ENCODE measurements at places on chromosomes 13 and 19. TPM values are rescaled to one million over a fixed set of nuclear protein-coding genes. Genes with fewer than 3 reads are reported as not detected.

Gene TEX29
- total RNA-seq: 2.1 TPM

Gene PSG11
- not detected for total RNA-seq

Gene ELL
- 20.2 TPM for total RNA-seq

Gene LCP1
- total RNA-seq: 32.1 TPM

Gene C19orf73
- total RNA-seq: 1.8 TPM

Gene CA11
- 15.1 TPM for total RNA-seq

Gene PABPC3
- 0.16 TPM for total RNA-seq

Gene TGDS
- 12.0 TPM for total RNA-seq

Gene ODAD3
- total RNA-seq: not detected

Gene PPP2R1A
- total RNA-seq: 142 TPM

Gene KLK10
- not detected for total RNA-seq

Gene NAPSA
- 0.95 TPM for total RNA-seq

Gene SLITRK1
- total RNA-seq: not detected

Gene CALR3
- total RNA-seq: not detected

Gene ZNF473
- total RNA-seq: 11.2 TPM

Gene FLT3
- 2.2 TPM for total RNA-seq

Gene CLDND2
- total RNA-seq: not detected

Gene TARM1
- not detected for total RNA-seq

Gene CHST8
- total RNA-seq: not detected

Gene ZNF506
- 45.7 TPM for total RNA-seq

Gene SLC35E1
- 23.9 TPM for total RNA-seq

Gene MEDAG
- 23.9 TPM for total RNA-seq

Gene LAMP1
- total RNA-seq: 77.3 TPM

Gene CHAMP1
- total RNA-seq: 15.9 TPM

Gene METTL21C
- total RNA-seq: not detected

All from sigmoid colon (tissue), 7 donors.